ENCODE measurements at places on chromosomes 4 and X.

- no peak for DNase-seq
Measured at GRCh38 chrX:63855896-63856295, 70.9 kb upstream of the ARHGEF9 start.

GRCh38 chr4:119477412-119478053 is 151.1 kb downstream of the PDE5A start:
- DNase-seq = no peak

DNA sequence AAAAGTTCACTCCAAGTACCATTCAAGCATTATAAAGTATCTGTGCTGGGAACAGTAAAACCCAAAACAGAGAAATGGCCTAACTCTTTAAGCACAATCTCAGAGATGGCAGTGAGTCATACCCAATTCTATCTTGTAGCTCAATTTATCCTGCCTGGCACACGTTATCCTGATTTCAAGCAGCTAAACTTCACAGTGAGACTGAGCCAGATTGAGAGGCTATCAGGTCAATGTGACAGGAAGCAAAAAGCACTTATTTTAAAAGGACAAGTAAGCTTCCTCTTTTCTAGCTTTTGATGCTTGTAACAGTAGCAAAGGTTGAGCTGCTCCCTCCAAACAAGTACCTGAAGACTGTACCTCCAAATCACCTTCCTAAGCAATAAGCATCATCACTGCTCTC is 324.9 kb downstream of the NAF1 start:
- DNase-seq = no peak

GRCh38 chr4:1207157-1207470 is 34.7 kb upstream of the SPON2 start:
- no peak for DNase-seq

DNA sequence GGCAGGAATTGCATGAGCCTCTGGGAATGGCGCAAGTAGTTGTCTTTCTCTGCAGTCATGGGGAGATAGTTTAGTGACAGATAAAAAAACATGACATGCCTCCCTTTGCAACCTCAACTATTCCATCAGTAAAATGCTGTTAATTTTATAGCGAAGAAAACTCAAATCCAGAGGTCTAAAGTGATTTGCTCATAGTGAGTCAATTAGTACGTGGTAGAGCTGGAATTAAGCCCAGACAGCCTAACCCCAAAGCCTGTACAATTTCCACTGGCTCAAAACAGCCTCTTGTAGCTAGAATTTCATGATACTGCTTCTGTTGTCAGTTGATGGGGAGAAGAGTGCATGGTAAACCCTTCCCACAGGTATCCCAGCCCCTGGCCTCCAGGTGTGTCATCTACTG is 81.3 kb upstream of the TRPC5 start:
- no peak for DNase-seq

- DNase-seq = no peak
Measured at GRCh38 chrX:40158036-40158706, 60.4 kb upstream of the BCOR start.

DNA sequence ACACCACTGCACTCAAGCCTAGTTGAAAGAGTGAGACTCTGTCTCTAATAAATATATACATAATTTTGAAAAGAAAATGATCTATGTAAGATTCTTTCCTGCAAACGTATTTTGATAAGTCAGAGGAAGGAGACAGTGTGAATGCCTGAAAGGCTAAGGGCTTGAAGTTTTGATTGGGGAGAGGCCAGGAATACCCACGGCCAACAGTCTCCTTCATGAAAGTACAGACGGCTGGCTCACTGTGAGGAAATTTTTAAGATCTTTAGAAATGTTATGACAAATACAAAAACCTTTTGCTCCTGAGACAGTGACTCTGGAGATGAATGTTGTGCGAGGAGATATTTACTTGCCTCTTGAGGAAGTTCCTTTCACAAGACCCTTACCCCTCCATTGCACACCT is 111.4 kb upstream of the KLHL13 start:
- DNase-seq = no peak

DNA sequence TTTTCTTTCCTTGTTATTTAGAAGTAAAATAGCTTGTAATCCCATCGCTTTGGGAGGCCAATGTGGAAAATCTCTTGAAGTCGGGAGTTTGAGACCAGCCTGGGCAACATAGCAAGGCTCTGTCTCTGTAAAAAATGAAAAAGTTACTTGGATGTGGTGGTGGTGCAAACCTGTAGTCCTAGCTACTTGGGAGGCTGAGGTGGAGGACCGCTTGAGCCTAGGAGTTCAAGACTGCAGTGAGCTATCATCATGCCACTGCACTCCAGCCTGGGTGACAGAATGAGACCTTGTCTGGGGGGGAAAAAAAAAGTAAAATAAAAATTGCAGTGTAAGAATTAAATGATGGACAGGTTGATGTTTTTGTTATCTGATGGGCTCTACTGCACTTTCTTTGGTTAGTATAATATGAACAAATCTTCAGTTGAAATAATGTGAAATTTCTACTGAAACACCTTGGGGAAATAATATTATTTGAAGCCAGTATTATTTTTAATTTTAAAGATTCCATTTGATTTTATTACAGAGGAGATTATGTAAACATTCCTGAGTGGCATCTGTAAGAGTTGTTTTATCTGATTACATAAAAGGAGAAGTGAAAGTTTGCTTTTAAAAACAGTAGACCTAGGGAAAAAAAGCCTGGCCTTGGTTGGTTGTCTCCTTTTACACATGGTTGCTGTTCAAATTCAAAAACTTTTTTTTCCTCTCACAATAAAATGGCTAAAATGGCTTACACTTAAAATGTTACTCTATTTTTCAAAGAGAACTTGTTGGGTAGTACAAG is 10.5 kb upstream of the NDUFC1 start:
- DNase-seq = no peak

- no peak for DNase-seq
Measured at GRCh38 chr4:156981262-156981769, 9.7 kb upstream of the PDGFC start.

GRCh38 chr4:149398993-149399392 is 416.6 kb downstream of the IQCM start:
- DNase-seq = no peak

DNA sequence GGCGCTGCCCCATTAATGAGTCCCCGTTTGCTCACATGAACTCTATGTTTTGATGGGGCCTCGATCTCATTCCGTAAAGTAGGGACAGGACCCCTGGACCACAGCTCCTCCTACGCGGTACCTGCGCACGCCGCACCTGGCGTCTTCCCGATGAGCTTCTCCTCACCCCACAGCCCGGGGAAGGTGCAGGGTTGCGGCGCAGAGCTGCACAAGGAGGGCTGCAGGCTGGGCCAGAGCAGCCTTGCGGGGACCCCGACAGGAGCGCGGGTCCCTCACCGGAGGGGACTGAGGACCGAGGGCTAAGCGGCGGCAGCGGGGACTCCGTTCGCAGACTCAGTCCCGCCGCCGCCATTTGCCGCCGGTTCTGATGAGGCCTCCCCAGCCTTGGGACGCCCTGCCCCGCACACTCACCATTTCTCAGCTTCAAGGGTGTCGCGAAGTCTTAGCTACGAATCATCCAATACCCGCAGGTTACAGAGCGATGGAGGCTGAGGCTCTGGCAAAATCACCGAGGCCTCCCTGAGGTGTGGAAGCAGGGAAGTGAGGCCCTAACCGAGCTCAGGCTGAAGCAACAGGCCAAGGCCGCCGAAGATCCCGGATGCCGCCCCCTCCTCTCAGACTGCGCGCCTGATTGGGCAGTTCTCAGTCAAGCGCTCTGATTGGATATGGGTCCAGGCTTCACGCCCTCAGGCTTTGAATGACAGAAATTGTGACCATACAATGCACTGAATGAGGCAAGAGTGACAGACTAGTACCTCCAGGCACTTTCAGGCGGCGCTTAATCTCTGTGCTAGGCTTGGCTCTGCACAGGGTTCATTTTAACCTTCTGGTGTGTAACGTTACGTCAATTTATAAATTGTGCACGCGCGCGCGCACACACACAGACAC is 25.1 kb downstream of the ZNF721 start:
- DNase-seq = peak; percentile 81

DNA sequence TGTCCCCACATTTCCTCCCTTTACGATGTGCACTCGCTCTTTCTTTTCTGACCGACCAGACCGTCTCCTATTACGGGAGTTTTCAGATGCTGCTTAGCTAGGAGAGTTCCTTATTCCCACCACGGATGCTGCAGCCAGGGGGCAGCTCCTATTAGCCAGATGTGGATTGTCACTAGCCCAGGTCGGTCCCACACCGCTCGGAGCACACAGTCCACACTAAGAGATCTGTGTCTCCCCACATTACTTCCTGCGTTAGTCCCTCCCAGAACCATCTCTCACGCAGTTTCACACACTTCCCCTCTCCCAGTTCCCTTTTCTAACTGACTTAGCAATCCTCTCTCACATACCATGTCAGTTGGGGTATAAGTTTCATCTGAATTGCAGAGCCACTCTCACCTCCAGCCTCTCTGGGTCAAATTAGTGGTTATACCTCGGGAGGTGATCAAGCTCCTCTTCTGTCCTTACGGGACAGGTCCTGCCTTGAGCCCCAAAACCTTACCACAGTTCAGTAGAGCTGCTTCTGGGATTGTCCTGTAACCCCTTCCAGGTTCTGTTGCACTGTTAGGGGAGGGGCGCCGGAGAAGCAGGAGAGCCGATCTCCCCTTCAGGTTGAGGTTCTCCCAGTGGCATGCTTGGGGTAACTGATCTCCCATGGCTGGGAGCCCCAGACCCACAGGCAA is 28.2 kb downstream of the SULT1E1 start:
- DNase-seq = no peak

- no peak for DNase-seq
Measured at GRCh38 chr4:141065872-141066271, 67.4 kb downstream of the RNF150 start.

DNA sequence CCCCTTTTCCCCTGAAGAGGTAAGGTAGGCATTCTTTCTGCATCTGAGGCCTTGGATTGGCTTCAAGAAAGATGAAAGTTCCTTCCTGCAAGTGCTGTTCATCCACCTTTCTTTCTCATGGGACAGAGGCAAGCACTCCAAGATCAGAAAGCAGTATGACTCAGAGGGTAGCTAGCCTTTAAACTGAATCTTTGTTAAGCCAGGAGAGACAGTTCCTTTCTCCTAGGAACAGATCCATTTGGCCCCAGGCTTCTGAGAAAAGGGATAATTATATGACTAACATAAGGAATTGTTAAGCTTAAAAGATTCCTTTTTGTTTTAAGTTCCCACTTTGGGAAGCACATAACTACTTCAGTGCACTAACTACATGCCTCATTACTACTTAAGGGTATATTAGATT is 192.0 kb downstream of the PPP3CA start:
- DNase-seq = no peak

DNA sequence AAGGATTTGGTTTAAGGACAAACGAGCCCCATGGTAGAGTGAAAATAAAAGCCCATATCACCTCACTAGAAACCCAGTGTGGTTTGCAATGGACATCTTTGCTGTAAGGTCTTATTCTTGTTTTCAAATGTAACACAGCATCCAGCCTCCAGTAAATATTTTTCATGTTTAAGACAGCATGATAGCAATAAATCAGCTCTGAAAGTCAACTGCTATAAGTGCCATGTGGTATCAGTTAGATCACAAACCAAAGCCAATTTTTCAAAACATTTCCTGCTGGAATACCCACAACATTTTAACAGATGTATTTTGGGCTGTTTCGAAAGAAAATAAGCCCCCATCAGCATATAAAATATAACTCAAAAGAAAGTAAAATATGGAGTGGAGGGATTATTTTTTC is 24.0 kb upstream of the SCML1 start:
- no peak for DNase-seq

GRCh38 chr4:139368998-139369397 is 66.7 kb upstream of the NDUFC1 start:
- DNase-seq = no peak

GRCh38 chr4:53221832-53222480 is 143.9 kb downstream of the SCFD2 start:
- no peak for DNase-seq

DNA sequence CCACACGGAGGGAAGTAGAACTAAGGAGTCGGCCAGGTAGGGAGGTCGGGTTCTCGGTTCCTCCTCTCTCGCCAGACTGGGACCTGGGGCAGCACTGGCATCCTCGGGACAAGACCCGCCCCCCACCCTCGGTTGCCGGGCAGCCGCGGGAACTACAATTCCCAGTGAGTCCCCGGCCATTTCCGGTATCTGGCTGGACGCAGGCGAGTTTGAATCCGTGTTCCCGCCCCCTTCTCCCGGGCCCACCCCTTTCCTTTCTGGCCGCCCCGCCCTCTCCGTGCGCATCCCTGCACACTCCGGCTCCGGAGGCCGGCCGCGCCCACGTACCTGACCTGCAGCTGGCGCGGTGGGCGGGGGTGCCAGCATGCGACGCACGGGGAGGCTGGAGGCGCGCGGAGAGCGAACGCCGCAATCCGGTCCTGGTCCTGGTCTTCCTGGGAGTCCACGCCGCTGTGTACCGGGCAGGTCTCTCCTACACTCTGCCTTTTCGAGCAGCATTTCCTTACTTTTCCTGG is 10.2 kb upstream of the DLG3 start:
- DNase-seq = peak; percentile 7

- DNase-seq = peak; percentile 4
Measured at GRCh38 chr4:184328022-184328736, 110.5 kb upstream of the ENPP6 start.

- no peak for DNase-seq
Measured at GRCh38 chr4:56505269-56506130, at the start of gene ARL9. TSS of gene ARL9 (plus strand) at chr4:56505791. CDS start at chr4:56505863, 72 bp downstream.

DNA sequence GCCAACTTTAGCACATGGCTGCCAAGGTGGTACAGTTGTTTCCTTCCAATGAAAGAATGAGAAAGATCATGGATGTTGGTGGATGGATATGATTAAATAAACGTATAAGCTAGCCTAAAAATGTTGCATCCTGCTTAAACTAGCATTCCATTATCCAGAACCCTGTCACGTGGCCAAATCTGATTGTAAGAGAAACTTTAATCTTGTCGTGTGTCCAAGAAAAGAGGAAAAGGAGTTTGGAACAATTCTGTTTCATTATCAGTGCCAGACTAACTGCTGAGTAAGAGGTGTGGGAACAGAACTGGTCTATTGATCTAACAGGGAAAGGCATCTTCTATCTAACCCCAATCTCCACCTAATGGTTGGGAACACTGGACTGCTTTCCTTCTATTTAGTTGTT is 325.2 kb upstream of the BMP3 start:
- DNase-seq = no peak

GRCh38 chr4:123603165-123603564 is 206.6 kb downstream of the SPRY1 start:
- DNase-seq = no peak

DNA sequence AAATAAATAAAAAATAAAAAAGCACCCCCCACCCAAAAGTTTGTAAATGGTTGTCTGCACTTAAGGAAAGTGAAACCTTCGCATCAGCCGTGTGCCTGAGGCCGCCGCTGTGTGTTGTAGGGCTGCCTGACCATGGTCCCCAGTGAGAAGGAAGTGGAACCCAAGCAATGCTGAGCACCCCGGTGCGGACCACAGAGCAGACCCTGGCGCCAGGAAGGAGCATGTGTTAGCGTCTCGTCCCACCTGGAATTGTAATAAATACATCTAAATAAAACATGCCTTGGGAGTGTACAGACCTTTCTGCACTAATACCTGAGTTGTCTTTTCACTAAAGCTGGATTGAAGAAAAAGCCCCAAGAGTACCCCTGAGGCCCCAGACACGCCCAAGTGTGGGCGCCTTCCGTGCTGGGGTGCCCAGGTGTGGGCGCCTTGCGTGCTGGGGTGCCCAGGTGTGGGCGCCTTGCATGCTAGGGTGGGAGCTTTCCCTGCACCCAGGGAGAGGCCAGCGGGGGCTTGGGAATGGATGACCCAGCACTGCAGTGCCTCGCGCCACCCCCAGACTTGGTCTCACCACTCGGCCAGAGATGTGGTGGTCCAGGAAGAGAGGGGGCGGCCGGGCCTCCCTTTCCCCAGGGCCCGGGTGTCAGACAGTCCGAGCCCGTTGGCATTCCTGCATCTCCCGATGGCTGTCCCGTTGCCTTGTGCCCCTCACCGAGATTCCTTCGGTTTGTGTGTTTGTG is 33.7 kb downstream of the HTT-AS start:
- no peak for DNase-seq

- no peak for DNase-seq
Measured at GRCh38 chr4:188268131-188268908, 129.1 kb downstream of the TRIML1 start.

All from esophagus squamous epithelium (tissue), 5 donors.